ENCODE measurements at places on chromosomes 7 and 10. TPM values are rescaled to one million over a fixed set of nuclear protein-coding genes. Genes with fewer than 3 reads are reported as not detected.

The POLR2J2 gene
- total RNA-seq: 16.2 TPM

DNA sequence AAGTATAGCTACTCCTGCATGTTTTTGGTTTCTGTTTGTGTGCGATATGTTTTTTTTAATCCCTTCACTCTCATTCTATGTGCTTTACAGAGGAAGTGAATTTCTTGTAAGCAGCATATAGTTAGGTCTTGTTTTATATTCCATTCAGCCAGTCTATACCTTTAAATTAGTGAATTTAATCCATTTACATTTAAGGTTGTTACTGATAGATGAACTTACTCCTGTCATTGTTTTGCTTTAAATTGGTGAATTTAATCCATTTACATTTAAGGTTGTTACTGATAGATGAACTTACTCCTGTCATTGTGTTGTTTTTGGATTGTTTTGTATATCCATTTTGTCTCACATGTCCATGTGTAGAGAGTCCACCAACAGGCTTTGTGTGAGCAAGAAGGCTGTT is 11.1 kb downstream of the GIMAP8 start:
- no peak for DNase-seq

GRCh38 chr10:81502677-81503359 is 372.2 kb upstream of the NRG3 start:
- DNase-seq: no peak

DNA sequence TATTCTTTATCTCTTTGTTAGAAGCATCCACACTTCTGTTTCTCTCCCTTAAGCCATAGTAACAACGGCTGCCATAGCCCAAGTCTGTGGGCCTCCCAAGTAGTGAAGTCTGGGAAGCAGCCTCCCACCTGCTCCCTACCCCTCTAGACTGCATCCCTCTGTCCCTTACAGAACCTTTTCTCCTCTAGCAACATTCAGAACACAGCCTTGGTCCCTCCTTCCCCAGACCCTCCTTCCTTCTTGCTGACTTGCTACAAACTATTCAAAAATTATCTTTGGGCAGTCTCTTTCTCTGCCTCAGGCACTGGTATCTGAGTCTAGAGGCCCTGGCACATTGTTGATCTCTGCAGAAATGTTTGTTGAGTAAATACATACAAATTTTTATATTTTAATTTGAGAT is 2.3 kb upstream of the NYAP1 start:
- DNase-seq: no peak

DNA sequence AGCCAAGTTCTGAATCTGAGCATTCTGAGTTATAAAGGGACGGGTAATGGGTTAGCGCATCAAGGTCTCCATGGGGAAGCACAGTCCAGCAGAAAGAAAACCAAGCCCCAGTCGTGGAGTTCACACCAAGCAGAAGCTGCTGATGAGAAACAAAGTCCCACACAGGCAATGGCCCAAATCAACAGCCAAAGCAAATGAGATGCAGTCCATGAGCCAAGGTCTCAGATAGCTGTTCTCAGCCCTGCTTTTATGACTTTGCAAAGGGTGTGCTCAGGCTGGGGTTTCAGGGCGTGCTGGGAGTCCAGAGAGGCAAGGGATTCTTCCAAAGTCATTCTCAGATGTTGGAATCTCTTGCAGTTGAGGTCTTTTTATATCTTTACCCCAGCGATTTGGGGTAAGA is 32.0 kb downstream of the THNSL1 start:
- DNase-seq: no peak

DNA sequence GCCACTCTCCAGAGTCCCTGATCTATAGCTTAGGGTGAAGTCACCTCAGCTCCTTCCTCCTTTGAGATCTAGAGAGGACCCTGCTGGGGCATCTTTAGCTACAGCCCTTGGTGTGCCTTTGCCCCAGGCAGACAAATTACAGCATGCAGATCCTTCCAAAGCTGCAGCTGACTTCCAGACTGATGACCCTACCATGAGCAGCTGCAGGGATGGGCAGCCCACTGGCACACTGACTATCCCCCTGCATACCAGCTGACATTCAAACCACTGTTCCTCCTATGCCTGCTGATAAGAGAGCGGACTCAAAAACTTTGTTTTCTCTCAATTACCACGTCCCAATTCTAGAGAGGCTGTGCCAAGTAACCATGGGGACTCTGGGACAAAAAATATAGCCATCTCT is 70.6 kb downstream of the COL13A1 start:
- DNase-seq: no peak

DNA sequence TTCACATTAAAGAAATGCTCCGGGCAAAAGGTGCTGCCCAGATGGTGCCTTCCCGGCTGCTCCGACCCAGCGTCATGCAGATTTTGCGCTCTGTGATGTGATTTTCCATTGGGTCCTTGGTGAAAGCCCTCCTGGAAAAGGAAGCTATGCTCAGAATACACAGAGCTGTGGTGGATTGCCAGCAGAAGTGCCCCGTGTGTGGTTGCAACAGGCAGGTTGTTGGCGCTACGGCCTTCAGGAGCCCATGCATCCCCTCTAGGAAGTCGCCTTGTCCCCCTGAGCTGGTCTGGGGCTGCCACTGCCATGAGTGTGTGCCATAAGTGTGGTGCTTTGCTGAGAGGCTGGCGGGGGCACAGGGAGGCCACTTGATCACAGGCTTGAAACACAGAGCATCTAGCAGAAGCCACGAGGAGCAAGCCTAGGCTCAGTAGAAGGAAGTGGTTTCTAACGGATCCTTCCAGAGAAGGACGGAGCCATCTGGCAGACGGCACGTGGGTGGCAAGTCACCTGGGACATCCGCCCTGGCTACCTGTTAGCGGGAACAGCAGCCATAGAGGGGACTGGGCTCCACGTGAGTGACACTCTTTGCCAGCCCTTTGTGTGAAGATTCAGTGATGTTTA is 210.9 kb downstream of the CUX1 start:
- DNase-seq: peak; percentile 90

DNA sequence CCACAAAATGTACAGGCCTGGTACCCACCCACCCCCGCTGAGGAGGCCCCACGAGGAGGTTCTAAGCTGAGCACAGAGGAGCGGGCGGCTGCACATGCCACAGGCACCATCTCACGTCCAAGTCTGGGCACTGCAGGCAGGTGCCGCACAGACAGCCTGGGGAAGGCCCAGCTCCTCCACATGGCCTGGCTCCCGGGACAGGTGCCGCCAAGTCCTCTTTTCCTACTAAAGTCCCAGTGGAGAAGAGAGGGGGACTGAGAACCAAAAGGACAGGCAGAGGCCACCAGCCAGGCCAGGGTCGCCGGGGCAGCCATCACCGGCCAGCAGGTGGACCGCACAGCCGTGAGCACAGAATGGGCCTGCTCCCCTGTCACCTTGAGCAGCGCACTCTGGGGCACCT is 91.1 kb downstream of the MAD1L1 start:
- no peak for DNase-seq

- peak; percentile 58 for DNase-seq
Observed at GRCh38 chr7:92836489-92836999, at the start of gene CDK6. Gene CDK6 (minus strand): TSS chr7:92836573. CDS start chr7:92833323, 3,250 bp downstream.

The SYCE1 gene
- total RNA-seq: not detected

The NXPH1 gene
- total RNA-seq: not detected

The EBLN1 gene
- not detected for total RNA-seq

DNA sequence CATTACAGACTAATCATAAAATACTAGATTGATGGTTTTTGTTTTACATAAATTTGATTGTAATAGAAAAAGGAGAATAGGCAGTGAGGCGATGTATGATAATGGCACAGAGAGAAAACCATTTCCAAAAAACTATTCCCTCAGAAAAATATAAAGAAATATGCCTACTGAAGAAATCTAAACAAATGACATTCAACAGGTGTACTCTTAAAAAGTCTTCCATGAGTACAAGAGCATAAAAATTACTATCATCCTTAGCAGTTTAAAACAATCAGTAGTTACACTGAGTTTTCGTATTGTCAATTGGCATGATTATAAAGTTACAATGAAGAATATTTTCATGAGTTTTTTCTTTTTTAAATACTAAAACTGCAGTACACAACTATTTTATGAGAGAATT is 75.0 kb downstream of the ARHGAP12 start:
- DNase-seq: no peak

The BLNK gene
- 201 TPM for total RNA-seq

DNA sequence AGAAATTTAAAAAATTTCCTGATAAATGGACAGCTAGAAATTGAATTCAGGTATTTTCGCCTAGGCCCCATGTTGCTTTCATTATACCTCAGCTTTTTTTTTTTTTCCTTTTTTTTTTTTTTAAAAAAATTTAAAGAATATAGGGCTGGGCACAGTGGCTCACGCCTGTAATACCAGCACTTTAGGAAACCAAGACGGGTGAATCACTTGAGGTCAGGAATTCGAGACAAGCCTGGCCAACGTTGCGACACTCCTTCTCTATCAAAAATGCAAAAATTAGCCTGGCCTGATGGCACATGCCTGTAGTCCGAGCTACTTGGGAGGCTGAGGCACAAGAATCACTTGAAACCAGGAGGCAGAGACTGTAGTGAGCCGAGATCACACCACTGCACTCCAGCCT is 334.0 kb downstream of the SORCS1 start:
- DNase-seq: no peak

The ANKRD16 gene
- 15.0 TPM for total RNA-seq

- DNase-seq: no peak
Observed at GRCh38 chr10:78644550-78644949, 424.2 kb upstream of the ZMIZ1 start.

DNA sequence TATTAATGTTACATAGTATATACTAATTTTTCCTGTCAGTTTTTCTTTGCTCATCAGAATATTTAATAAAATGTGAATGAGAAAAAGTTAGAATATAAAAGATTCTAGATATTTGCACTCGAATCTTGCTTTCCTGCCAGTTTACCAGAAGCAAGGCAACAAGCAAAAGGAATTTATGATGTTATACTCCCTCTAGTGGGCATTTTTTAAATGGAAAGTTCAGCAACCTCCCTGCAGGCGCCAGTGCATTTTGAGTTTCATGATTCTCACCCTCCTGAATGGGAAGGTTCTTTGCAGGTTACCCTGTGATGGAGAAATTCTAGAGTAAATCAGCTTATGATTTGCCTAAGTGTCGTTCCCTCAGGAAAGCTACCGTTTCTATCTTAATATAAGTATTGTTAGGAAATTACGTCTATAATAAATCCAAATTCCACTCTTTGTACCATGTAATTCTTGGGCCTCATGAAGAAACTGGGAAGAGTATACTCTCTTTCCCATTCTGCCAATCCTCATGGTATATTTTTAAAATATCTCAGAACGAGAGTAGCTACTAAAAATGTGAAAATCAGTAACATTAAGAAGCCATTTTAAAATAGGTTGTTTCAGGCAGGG is 350.0 kb downstream of the CRPPA start:
- DNase-seq: peak; percentile 61

The MRC1 gene
- not detected for total RNA-seq

DNA sequence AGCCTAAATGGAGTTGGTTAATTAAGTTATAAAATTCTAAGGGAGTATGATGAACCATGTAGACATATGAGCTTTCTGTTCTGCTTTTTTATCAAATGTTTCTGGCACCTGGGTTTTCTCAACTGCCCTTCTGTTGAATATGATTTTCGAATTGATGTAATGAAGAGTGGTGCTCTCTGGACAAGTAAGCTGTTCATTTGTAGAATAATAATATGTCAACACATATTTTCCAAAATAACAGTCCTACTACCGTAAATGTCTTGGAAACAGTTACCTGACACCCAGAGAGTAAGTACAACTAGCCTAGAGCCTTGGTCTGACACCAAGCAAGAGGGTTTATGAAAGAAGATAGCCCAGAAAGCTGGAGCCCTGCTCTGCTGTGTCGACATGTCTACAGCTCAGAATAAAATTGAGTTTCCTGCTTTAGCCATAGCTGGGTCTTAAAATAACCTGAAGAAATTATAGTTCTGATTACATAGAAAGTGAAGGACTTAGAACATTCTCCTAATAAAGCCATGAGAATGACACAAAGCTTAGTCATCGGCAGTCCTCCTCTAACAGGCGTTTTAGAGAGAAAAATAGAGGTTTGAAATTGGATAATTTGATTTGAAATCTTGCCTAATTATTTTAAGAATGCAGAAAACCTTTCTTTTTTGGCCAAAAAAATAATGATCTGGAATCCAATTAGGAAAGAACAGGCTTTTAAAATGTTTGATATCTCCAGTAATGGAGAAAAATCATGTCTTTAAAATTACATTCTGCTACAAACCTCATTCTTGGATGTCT is 25.1 kb downstream of the HDAC9 start:
- DNase-seq: peak; percentile 87

The CYP26C1 gene
- 0.15 TPM for total RNA-seq

- DNase-seq: no peak
Observed at GRCh38 chr10:60820093-60820754, 41.9 kb downstream of the CDK1 start.

DNA sequence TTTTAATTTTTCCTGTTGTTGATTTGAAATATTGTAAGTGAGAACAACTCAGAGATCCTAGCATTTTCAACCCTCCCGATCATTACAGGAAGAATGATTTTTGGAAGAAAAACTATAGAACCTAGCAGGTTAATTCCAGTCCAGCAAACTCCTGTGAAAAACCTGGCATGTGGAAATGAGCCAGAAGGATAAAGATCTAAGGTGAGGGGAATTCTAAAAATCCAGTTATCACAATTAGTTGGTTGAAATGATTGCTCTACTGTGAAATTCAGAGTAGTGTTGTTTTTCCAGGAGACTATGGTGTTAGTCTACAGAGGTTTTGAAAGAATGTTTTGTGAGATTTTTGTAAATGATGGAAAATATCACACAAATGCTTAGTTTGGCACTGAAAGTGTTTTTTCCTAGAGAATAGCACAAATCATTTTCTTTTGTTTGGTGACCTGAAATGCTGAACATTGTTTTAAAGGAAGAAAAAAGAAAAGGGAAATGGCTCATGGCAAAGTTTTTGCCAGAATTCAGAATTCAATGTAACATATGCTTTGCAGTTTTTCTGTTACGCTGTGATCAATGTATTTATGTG is 152.4 kb upstream of the SLC26A5 start:
- DNase-seq: no peak

GRCh38 chr10:106506526-106507283 is 657.8 kb downstream of the SORCS1 start:
- DNase-seq: no peak

- DNase-seq: no peak
Observed at GRCh38 chr10:113473011-113473410, 79.8 kb upstream of the HABP2 start.

DNA sequence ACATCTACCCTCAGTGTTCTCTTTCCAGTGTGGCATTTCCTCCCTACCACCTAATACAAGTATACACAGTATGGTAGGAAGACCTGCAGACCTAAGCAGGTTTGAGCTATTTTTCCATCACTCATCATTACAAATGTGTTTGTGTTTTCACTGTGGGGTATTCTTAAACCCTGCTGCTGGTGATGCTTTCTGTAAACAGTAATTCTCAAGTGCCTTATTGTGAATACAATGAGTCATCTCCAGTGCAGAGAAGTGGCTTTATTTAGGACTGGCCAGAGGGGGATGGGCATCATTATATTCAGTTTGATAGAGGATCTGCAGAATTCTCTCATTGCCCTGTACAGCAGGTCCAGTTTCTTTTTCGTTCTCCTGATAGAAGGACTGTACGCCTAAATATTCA is 63.7 kb downstream of the GRM8 start:
- no peak for DNase-seq

The SFRP5 gene
- total RNA-seq: not detected
